D721Med (cell line): ENCODE measurements at places on chromosomes 12 and 14.

- DNase-seq, result no peak
Observed at GRCh38 chr12:79174626-79175025, 310.1 kb downstream of the SYT1 start.

DNA sequence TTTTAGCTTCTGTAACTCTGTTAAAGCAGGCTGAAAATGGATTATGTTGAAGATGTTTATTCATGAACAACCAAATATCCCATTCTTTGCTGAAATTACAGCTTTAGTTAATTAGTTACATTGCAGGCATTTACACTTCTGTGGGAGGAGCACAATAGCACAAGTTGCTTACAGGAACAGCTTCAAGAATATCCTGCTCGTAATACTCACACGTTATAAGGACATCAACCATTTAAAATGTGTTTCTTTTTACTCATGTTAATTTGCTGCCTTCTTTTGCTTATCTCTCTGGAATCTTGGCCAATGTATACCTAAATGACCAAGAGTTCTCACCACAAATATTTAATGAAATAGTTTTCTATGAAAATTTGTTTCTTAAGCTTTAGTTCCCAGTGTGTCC, 305.2 kb upstream of the SYT1 start:
- DNase-seq, result no peak

DNA sequence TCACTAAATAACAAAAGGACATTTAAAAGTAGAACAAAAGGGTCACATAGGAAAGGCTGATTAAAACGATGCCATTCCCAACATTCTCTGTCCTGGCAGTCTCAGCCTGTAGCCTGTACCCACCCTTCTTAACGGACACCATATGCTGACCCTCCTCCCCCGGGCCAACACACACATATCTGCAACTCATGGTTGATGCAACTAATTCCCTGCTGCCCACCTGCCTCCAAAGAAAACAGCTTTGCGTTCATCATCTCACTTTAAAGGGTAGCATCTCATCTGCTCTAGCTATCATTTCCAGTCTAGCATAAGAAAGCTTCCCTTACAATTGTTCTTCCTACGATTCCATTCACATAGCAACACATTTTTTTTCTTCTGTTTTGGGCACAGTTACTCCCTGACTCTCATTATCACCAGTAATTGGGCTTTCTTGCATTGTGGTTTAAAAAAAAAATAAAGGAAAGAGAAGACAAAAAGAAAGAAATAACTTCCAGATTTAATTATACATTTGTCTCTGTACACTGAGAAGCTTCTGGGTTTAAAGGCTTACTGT, 92.9 kb downstream of the KCNC2 start:
- no peak for DNase-seq

DNA sequence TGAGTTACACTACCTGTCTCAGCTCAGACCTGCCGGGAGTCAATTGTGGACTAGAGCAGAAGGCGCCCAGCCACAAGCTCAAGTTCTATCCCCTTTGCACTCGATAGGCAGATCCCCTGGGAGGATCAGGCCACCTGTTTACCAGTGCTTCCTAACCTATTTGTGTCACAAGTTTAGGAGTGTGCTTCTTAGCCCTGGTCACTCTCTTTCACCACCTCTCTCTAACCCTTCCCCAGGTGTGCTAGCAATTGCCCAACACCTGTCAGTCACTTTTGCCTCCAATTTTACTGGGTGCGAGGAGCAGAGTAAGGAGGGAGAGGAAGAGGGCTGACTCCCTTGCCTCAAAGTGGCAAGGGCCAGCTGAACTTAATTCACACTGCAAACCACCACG, 745 bp upstream of the NAA30 start:
- no peak for DNase-seq

DNA sequence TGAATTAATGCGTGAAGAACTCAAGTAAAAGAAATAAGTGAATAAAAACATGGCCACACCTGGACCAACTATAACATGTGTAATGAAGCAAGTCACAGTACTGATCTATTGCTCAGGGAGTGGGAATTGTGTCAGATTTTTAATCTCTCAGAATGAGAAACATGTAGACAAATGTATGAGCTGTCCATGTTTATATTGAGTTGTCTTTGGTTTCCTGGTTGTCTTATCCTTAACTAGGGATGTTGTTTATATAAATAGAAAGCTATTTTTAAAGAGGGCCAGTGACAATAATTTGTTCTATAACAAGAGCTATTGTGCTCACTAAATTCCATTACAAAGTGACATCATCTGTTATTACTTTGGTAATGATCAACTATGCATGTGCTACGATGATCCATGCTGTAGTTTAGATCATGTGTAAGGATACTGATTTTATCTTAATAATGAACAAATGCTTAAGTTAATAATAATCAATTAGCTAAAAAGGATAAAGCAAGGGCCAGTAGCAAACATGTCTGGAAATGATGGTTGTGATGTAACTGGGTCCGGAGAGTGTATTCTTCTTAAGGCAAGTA, 91.3 kb upstream of the RTL1 start:
- DNase-seq, result no peak
